ENCODE measurements at places on chromosomes 3 and 15.

- DNase-seq, result no peak
These were observed 7.6 kb upstream of the GRIP2 start for GRCh38 chr3:14547693-14548092.

GRCh38 chr3:8972639-8973038 lies 9.4 kb upstream of the RAD18 start:
- no peak for DNase-seq

GRCh38 chr3:112979244-112979832 lies 4.4 kb upstream of the CD200R1 start:
- no peak for DNase-seq

- no peak for DNase-seq
These were observed 158.7 kb downstream of the SUCLG2 start for GRCh38 chr3:67495751-67496150.

DNA sequence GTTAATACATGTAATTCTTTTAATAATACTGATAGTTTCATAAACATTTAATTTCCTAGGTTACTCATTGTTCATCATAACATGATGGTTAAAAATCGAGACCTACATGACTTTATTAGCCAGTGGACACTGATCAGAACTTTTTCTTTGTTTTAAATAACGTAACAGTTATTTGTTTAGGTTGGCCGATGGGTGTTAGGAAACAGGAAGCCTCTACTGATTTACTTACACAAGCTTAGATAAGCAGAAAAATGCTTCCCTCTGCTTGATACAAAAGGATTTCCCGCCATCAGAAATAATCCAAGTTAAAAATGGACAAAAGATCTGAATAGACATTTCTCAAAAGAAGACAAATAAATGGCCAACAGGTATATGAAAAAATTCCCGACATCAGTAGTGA lies 16.6 kb upstream of the APH1B start:
- no peak for DNase-seq

DNA sequence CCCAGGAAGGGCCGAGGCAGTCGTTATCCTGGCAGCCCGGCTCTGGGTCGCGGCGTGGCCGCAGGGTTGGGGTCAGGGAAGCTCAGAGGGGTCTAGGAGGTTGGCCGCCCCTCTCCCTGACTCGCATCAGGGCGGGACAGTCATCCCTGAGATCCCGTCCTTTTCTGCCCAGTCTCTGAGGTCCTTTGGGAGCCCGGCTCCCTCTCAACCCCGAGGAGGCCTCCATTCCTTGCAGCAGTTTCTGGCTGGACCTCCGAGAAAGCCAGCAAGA lies 495 bp downstream of the HYAL2 start:
- no peak for DNase-seq

DNA sequence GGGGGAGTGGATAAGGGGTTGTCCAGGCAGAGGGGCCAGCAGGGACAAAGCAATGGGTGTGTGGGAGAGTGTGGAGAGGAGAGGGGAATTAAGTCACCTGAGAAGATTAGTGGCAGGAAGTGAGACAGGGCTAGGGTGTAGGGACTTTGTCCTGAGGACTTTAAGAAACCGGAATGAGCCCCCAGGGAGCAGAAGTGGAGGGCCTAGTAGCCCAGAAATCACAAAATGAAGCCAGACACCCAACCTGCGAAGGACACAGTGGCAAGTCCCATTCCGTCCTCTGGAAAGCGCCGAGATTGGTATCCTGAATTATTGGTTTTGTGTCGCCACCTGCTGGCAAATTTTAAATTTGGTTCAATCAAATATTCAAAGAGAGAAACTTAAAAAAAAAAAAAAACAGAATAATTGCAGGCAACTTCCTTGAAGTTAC lies 78.0 kb upstream of the SLC25A36 start:
- no peak for DNase-seq

GRCh38 chr3:63576846-63577245 lies 75.6 kb upstream of the SNTN start:
- no peak for DNase-seq

DNA sequence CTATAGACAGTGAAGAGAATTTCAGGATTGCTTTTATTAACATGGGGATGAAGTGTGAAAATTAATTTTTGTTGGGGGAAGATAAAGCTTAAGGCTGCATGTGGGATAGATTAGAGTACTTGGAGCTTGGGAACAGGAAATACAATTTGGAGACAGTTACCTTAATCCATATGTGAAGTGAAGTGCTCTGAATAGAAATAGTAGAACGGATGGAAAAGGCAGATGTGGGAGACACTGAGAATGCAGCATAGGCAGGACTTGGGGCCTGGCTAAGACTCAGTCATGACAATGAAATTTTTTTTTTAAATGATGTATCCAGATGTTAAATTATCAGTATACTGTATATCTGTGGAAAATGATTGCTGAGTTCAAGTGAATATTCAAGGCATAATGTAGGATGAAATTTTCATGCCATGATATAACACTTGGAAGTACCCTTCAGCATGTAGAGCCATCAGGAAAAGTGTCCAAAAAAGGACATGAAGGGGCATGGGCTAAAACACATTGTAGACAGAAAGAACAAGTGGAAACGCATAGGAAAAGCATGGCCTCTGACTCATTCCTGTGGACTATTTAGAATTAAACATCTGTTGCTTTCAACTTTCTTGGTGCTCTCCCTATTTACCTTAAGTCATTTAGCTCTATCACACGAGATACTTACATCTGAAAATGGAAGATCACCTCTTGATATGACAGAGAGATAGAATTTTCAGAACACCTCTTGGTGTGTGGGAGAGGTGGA lies 134.8 kb downstream of the RBMS3 start:
- DNase-seq, result no peak

- DNase-seq, result no peak
These were observed 28.0 kb downstream of the ACAA1 start for GRCh38 chr3:38108649-38109579.

DNA sequence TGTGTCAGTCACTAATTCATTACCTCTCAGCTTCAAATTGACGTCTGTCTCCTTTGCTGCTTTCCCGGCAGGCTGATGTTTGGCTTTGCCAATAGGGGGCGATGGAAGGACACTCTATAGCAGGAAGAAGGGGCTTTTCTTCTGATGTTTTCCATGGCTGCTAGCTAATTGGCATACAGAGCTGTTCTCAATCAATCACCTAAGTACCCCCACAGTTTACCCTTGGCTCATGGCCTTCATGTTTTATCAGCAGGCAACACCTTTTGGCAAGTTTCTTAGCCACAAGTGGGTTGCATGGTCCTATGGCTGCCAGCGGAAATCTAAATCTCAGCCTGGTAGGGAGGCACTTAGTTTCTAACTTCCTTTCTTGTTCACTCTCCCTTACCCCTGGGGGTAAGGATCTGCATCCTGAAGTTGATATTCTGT lies 45.0 kb downstream of the ESYT3 start:
- DNase-seq, result no peak

Data from stimulated activated CD4-positive, alpha-beta T cell treated with anti-CD3 and anti-CD28 coated beads, Interleukin-15, amount 100 ng/mL, for 1 hour (primary cell).